Dorsolateral prefrontal cortex (tissue), 122 donors: ENCODE measurements at places on chromosomes 11 and 22. TPM values are rescaled to one million over a fixed set of nuclear protein-coding genes. Genes with fewer than 3 reads are reported as not detected.

- no peak for DNase-seq
These were observed 57.9 kb downstream of the SC5D start for GRCh38 chr11:121350314-121351082.

DNA sequence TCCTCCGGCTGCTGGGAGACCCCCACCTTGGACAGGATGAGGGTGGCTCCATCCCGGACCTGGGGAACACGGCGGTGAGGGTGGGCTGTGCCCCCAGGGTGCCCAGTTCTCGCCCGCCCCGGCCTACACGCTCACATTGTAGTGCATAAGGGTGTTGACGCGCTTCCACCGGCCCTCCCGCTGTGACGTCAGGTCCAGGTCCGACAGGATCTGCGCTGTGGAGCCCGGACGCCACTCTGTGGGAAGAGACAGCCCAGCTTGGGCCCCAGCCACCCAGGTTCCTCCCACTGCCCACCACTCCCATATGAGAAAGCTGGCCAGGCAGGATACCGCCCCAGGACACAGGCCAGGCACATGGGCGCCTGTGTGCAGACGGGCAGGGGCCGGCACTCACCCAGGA is 8.3 kb upstream of the MAPK11 start:
- no peak for DNase-seq

DNA sequence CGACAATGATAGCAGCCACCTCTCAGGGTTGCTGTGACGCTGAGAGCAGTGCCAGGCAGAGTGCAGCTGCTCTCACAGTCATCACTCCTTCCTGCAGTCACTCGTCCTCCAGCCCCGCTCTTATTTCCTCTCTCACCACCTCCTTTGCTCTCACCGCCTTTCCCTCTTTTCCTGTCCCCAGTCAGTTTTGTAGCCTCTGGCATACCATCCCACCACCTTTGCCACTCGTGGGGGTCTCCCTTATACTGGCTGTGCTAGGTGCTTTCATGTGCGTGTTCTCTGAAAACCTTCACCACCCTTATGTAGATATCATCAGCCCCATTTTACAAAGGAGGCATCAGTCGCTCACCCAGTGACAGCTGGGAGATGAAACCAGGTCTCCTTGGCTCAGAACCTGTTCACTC is 19.3 kb upstream of the ST3GAL4 start:
- no peak for DNase-seq

- no peak for DNase-seq
These were observed 6.5 kb downstream of the LYVE1 start for GRCh38 chr11:10561947-10562346.

- peak; percentile 39 for DNase-seq
These were observed 1.7 kb downstream of the NUDT8 start for GRCh38 chr11:67627812-67628624.

DNA sequence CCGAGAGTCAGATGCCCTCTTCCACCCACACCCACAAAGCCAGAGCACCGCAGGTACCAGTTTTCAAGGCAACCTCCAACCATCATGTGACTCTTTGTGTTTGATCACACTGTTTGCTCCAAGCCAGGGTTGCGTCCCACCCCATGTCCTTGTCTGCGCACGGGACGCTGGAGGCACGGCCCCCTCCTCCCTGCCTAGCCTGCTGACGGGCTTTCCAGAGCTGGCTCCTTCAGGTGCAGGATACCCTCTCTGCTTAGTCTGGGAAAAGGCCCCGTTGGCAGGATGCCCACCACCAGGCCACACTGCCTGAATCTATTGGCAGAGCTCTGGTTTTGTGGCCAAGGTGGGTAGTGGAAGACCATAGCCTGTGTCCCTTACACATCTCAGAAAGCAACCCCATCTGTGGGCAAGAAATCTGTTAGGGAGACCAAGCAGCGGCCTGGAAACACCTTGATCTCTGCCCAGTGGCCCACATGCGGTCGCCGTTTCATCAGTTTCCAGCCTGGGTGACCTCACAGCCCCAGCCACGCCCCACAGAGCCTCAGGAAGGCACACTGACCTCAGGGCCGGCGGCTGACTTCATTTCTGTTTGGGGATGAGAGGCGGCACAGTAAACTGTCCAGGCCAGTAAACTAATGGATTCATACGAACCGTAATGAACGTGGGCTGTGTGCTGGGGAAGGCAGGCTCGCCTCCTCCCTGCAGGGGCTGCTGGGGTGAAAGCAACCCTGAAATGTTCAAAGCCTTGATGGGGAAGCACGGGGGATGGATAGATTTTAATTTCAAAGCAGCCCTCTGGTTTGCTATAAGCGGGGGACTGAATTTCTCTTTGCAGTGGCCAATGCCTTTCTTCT is 25.8 kb downstream of the CDPF1 start:
- no peak for DNase-seq

- DNase-seq = no peak
These were observed 498.5 kb downstream of the INSC start for GRCh38 chr11:15613251-15613650.

GRCh38 chr11:67290801-67291200 is 1.7 kb downstream of the ANKRD13D start:
- DNase-seq = no peak

- DNase-seq = no peak
These were observed 599.2 kb upstream of the LUZP2 start for GRCh38 chr11:23897453-23898286.

- DNase-seq = no peak
These were observed 866 bp downstream of the GP1BB start for GRCh38 chr22:19723983-19724827.

DNA sequence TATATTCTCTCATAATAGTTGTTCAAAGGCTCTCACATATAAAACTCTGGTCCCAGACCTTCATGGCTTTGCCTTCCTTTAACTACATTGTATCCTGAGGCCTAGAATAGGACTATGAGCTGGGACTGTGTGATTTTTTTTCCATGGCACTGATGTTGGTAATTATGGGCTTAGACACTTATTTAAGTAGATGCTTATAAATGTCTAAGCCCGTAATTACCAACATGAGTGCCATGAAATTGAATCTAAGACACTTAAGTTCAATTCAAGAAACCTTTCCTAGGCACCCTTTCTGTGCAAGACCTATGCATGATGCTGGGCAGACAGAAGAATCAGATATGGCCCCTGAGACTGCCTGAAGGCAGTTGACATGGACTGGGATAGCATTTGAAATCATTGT is 63.0 kb downstream of the P4HA3 start:
- DNase-seq = no peak

DNA sequence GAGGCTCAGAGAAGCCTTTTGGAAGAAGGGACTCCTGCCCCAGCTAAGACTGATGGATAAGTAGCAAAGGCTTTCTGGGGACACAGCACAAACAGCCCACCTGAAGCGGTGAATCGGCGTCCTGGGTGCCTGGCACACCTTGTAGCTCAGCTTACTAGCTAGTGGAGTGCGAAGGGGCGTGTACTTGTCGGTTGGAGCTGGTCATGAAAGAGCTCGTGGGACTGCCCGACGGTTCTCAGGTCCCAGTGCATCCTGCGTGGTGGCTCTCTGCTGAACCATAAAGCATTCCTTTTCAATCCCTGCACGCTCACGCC is 690 bp upstream of the UVRAG start:
- no peak for DNase-seq

- DNase-seq = no peak
These were observed 555.7 kb downstream of the TBC1D22A start for GRCh38 chr22:47318041-47318737.

DNA sequence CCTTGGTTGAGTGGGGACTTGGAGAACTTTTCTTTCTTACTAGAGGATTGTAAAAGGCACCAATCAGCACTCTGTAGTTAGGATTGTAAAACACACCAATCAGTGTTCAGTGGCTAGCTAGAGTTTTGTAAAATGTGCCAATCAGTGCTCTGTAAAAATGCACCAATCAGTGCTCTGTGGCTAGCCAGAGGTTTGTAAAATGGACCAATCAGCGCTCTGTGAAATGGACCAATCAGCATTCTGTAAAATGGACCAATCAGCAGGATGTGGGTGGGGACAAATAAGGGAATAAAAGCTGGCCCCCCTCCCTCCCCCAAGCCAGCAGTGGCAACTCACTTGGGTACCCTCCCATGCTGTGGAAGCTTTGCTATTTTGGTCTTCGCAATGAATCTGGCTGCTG is 5.5 kb upstream of the DRG1 start:
- no peak for DNase-seq

ZBTB16 gene
- total RNA-seq = 159 TPM

RASL10A gene
- total RNA-seq = 29.0 TPM

ANO9 gene
- total RNA-seq = not detected

MYEOV gene
- total RNA-seq = not detected

OR8D4 gene
- total RNA-seq = not detected

C11orf52 gene
- total RNA-seq = 0.81 TPM

DGAT2 gene
- total RNA-seq = 7.4 TPM
